ENCODE measurements at places on chromosomes 3 and 15.
A peak's percentile ranks its signal among the peaks of the same experiment; 100 is the strongest.

GRCh38 chr3:157423337-157423736 is 13.3 kb upstream of the PTX3 start:
- no peak for DNase-seq

DNA sequence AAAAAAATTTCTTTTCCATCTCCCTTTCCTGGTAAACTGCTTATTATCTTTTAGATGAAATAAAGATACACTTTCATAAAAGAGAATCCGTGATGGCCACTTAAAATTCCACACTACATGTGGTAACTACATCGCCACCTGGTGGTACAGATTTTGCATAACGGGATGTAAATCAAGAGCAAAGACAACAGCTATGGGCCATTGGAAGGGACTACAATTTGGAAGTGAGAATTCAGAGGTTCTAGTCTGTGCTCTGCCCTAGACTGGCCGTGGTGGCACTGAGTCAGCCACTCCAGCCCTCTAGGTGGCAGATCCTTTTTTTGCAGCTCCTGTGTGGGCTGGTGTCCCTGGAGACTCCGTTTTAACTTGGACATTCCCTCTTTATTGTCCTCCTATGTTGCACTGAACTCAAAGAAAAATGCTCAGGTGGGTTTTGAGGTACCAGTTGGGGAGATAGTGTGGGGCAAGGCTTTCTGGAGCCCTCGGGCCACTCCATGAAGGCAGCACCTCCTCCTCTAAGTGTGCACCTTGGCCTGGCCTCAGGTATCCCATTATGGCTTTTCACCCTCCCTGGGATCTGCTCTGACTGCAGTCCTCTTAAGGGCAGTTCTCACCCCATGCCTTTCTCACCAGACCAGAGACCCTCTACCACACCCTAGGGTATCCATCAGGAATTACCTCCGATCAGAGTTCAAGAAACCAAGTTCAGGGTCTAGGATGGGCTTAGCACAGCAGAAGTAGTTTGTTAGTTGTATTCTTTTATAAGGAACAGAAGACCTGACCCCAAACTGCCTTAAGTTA is 54.9 kb downstream of the SPSB4 start:
- DNase-seq, result peak; percentile 85

DNA sequence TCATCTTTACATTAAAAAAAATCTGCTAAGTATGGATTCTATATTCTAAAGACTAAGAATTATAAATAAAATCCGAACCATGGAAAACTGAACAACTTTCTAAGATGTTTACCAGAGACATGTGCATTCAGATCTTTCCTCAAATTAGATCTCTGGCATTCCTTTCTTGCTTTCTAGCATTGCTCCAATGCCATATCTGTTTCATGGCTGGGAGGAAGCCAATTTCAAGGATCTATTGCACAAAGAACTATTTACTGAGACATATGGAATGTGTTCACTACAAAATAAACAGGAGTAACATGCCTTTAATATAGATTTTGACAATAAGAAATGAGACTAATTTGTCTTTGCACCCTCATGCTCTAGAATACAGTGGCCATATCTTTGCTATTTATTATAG is 45.1 kb upstream of the NANOGP8 start:
- no peak for DNase-seq

DNA sequence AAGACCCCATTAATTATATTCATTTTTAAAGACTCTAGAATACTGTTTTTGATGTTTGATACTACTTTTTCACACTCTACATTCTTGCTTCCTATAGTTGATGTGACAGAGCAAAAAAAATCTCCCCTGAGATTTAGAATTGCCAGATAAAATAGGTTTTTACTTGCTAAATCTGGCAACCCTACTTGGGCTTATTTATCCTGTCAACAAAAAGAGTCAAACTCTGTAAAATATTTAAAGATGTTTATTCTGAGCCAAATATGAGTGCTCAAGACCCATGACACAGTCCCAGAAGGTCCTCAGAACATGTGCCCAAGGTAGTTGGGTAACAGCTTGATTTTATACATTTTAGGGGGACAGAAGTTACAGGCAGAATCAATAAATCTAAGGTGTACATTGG is 72.3 kb downstream of the DAPK2 start:
- no peak for DNase-seq

DNA sequence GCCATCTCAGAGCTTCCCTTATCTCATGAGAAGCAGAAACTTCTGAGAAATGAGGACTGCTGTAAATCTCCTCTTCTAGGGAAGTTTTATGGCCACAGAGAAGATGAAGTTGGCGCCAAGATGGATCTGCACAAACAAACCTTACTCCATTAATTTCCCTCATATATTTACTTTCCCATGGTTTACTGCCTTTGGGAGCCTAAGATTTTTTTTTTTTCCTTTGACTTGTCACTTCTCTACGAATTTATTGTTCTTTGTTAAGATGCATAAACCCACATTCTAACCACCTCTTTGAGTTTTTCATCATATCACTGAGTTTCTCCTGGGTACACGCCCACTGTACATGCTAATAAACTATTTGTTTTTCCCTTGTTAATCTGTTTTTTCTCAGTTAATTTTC is 21.5 kb upstream of the NPTN start:
- DNase-seq, result no peak

DNA sequence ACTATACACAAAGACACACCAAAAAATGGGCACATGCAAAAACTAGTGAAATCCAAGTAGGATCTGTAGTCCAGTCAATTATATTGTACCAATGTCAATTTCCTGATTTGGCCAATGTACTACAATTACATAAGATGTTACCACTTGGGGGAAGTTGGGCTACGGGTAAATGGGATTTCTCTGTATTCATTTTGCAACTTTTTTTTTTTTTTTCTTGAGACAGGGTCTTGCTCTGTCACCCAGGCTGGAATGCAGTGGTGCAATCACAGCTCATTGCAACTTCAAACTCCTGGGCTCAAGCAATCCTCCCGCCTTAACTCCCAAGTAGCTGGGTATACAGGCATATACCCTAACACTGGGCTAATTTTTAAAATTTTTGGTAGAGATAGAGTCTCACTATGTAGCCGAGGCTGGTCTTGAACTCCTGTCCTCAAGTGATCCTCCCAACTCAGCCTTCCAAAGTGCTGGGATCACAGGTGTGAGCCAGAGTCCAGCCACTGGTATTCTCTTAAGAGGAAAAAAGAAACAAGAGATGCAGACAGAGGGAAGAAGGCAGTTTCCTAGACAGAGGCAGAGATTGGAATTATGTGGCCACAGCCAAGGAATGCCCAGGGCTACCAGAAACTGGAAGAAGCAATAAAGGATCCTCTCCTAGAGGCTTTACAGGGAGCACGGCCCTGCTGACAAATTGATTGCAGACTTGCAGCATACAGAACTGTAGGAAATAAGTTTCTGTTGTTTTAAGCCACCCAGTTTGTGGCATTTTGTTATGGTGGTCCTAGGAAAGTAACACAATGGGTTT is 33.3 kb downstream of the TFDP2 start:
- no peak for DNase-seq

- no peak for DNase-seq
Observed at GRCh38 chr3:176757429-176757828, 439.9 kb downstream of the TBL1XR1 start.

GRCh38 chr15:76401285-76401684 is 64.7 kb downstream of the ISL2 start:
- DNase-seq, result no peak

DNA sequence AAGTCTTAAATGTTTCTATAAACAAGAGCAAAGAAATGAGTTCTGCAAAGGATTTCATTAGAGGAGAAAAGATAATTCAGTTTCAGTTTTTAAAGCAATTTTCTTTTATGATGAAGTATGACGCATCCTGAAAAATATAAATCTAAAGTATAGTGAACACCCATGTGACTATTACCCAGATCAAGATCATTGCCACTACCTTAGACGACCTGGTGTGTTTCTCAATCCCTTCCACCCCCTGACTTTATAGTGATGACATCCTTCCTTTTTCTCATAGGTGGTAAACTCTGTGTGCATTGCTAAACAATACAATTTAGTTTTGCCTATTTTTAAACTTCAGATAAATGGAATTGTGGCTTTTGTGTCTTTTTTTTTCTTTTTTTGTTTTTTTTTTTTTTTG is 8.4 kb downstream of the STT3B start:
- DNase-seq, result no peak

- DNase-seq, result no peak
Observed at GRCh38 chr3:30026851-30027250, 579.5 kb upstream of the TGFBR2 start.

GRCh38 chr3:153090973-153091372 is 71.1 kb upstream of the RAP2B start:
- no peak for DNase-seq

Measured in Kasumi-1 (cell line).